ENCODE measurements at places on chromosomes 6 and 20. TPM values are rescaled to one million over a fixed set of nuclear protein-coding genes. Genes with fewer than 3 reads are reported as not detected.

MATN4 gene
- 0.21 TPM for total RNA-seq

- DNase-seq = no peak
Measured at GRCh38 chr20:47086316-47086715, 191.7 kb downstream of the EYA2 start.

DNA sequence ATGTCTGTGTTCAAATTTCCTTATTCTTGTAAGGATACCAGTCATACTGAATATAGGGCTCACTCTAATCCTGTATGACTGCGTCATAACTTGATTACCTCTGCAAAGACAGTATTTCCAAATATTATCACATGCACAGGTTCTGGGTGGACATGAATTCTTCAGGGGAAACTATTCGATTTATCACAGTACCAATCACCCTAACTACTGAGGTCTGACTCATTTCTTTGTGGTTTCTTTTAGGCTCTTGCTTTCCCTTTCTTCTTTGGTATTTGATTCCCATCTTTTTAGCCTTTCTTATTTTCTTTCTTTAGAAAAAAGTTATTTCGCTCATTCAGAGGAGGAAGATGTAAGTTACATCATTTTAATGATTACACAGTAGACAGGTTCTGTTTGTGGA, 40.3 kb upstream of the TBX18 start:
- DNase-seq = no peak

- DNase-seq = no peak
Measured at GRCh38 chr6:156767603-156768467, 9.3 kb upstream of the ARID1B start.

TOX2 gene
- 47.0 TPM for total RNA-seq

ENTPD6 gene
- 66.5 TPM for total RNA-seq

PHF20 gene
- total RNA-seq = 109 TPM

DYNLT1 gene
- total RNA-seq = 5.7 TPM

DNA sequence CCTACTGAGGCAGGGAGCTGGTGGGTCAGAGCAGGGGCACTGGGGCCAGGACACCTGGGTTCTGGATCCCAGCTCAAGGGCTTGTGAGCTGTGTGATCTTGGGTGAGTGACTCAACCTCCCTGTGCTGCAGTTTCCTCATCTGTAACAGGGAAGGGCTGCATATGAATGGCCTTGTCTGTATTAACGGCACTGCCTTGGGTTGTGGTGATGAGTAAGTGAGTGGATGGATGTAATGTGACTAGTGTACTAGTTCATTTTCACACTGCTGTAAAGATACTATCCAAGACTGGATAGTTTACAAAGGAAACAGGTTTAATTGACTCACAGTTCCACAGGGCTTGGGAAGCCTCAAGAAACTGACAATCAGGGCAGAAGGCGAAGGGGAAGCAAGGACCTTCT, 233.5 kb downstream of the TAF4 start:
- DNase-seq = no peak

- DNase-seq = no peak
Measured at GRCh38 chr6:90256698-90257485, 39.8 kb downstream of the BACH2 start.

GRCh38 chr20:35908007-35908406, 46.3 kb downstream of the SCAND1 start:
- DNase-seq = no peak

DNA sequence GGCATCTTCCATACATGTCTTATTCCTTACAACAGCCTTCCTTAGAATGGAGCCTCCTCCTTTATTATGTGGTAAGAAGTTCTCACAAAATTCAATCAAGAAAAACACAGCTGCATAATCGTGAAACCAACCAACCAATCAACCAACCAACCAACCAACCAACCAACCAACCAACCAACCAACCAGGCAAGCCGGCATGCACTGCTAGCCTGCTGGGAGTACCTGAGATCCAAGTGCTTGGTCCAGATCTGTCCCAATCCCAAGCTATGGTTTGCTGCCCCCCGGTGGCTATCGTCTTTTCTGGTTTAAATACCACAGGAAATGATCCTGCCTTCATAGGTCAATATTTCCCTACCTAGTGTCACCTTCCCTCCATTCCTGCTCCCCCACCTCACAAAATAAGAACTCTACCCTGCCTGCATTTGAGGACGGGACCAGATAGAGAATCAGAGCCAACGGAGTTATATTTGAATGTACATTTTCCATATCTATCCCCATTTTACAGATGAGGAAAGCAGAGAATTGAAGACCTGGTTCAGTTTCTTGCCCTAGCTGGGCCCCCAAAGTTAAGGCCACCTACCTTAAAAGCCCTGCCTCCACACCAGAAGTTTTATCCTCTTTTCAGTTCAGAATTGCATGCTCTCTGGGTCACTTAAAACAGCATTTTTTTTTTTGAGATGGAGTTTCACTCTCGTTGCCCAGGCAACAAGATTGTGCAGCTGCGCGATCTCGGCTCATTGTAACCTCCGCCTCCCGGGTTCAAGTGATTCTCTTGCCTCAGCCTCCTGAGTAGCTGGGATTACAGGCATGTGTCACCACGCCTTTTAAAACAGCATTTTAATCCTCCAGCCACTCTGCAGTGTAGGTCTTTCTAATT, 27.1 kb downstream of the RAB44 start:
- peak; percentile 82 for DNase-seq

DNA sequence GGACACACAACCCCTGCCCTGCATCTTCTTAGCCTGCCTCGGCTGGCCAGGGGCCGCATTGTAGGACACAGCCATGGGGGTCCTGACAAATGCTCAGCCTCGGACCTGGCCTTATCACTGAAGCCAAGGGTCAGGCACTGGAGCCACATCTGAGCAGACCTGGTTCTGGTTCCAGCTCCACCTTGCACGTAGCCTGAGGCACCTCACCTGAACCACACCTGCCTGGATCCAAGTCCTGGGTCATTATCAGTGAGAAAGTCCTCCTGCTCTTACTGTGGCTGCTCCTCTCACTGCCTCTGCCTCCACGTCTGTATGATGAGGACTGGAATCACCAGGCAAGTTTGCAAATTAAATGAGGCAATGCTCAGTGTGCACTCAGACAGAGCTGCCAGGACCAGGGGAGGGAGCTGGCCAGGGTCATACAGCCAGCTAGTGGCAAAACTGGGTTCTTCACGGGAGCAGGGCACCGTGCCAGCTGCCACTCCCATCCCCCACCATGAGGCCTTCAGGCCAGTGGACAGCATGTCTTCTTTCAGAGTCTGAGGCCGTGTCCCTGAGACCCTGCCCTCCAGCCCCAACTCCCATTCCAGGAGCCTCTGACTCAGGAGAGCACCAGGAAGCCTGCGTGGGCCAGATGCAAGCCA, 40.2 kb downstream of the MRPL14 start:
- no peak for DNase-seq

- DNase-seq = no peak
Measured at GRCh38 chr20:3646651-3647050, 16.5 kb downstream of the GFRA4 start.

DNA sequence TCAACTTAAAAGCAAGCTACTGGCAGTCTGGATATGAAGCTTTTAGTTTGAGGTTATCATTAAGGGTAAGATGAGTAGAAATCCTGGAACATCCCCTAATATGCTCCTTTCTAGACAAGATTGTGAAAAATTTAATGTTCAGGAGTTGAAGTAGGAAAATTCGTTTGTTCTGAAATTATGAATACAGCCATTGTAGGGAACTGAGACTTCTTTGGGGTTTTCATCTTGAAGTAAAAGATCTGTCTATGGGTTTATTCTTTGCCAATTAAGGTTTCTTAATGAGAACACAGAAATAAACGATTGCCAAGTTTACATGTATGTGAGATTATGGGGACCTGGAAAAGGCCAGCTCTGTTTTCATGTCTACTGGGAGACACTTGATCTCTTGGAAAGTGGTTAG, 225.6 kb upstream of the MOCS1 start:
- DNase-seq = no peak

GRCh38 chr6:360764-361373, 30.7 kb upstream of the IRF4 start:
- DNase-seq = no peak

PPP1R14C gene
- total RNA-seq = not detected

DNA sequence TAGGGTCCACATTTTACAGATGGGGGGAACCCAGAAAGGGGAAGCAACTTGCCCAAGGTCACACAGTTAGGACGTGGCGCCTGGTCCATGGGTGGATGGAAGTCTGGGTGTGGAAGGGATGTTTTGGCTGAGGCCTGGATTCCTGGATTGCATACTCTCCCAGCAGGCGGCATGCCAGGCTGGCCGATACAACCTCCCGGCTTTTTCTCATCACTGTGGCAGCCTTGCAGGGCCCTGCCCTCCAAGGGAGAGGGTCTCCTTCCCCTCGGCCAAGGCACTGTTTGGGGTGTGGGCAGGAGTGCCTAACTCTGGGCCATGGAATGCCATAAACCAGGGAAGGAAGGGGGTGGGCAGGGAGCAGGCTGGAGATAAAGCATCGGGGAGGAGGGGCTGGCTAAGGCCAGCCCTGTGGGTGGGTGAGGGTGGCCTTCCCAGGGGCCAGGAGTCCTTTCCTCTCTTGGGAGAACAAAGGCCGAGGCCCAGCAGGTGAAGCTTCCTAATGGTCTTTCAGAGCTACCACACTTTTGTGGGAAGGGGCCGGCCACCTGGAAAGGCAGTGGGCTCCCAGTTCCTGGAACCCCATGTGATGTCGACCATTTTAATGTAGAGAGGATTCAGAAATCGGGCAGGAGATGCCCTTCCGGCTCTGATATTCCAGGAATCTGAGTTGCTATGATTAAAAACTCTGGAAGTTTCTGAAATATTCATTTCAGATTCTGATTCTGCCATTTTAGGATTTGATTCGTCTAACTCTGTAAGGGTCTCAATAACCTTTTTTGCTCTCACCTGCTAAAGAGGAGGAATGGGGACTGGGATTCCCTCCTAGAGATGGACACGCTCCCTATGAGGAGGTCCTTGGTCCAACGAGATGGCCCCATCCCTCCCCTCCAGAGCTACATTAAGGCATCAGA, 4.2 kb downstream of the FOXS1 start:
- DNase-seq = peak; percentile 76

BTN1A1 gene
- total RNA-seq = not detected

PDYN gene
- not detected for total RNA-seq

C20orf144 gene
- not detected for total RNA-seq

BTBD3 gene
- 12.9 TPM for total RNA-seq

FARS2 gene
- 17.6 TPM for total RNA-seq

- no peak for DNase-seq
Measured at GRCh38 chr20:4488407-4489339, 233.0 kb upstream of the PRND start.

GRCh38 chr20:23928788-23929187, 49.2 kb upstream of the CST5 start:
- DNase-seq = no peak

SLC52A3 gene
- 3.0 TPM for total RNA-seq

- DNase-seq = no peak
Measured at GRCh38 chr20:41214202-41214601, 76.9 kb downstream of the PLCG1 start.

GRCh38 chr6:43924222-43924702, 154.3 kb downstream of the VEGFA start:
- no peak for DNase-seq

Measured in ascending aorta (tissue), 2 donors.